Retinal pigment epithelial cell (primary cell): ENCODE measurements at places on chromosomes 11 and 22.

DNA sequence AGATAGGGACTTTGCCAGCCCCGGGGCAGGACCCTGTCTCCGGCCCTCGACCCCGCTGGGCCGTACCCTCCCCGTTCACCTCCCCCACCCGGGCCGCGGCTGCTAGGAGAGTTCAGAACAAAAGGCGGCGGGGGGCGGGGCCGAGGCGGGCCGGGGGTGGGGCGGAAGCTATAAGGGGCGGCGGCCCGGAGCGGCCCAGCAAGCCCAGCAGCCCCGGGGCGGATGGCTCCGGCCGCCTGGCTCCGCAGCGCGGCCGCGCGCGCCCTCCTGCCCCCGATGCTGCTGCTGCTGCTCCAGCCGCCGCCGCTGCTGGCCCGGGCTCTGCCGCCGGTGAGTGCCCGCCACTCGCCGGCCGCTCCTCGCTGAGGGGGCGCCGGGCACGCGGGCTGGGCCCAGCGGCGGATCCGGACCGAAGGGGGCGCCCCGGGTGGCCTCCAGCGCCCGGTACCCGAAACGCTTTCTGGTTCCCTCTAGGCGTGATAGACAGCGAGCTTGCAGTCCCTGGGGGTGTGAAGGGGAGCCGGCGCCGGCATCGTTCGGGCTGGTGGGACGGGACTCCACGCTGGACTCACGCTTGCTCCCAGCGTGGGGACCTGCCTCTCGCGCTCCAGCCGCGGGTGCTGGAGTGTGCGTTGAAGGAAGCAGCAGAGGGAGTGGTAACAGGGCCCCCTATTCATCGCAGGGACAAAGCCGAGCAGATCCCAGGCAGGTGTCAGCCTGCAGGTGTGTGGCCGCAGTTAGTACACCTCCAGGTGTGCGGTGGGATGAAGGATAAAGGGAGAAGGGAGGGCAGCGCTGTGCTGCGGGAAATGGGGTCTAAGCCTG, at the start of gene MMP11:
MMP11 (plus strand) TSS at position 201 of the 825 bp plus-strand sequence; CDS start at position 223, 22 bp downstream.
- DNase-seq: no peak

DNA sequence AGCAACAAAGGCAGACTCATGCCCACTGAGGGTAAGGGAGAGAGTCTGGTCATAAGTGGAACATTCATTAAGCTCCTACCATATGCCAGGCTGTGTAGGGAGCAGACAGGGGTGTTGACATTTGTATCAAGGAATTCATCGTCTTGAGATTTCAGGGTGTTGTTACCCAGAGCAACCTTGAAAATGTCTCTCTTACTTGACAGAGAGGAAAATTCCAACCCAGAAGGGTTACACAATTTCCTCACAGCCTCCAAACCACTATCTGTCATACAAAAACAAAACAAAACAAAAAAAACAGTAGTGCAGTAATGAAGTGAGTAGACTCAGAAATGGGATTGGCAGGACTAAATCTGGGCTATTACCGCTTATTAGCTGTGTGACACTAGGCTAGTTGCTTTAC, 113.2 kb downstream of the MIAT start:
- no peak for DNase-seq

GRCh38 chr11:64769283-64769682, 9.1 kb downstream of the SF1 start:
- DNase-seq: no peak

DNA sequence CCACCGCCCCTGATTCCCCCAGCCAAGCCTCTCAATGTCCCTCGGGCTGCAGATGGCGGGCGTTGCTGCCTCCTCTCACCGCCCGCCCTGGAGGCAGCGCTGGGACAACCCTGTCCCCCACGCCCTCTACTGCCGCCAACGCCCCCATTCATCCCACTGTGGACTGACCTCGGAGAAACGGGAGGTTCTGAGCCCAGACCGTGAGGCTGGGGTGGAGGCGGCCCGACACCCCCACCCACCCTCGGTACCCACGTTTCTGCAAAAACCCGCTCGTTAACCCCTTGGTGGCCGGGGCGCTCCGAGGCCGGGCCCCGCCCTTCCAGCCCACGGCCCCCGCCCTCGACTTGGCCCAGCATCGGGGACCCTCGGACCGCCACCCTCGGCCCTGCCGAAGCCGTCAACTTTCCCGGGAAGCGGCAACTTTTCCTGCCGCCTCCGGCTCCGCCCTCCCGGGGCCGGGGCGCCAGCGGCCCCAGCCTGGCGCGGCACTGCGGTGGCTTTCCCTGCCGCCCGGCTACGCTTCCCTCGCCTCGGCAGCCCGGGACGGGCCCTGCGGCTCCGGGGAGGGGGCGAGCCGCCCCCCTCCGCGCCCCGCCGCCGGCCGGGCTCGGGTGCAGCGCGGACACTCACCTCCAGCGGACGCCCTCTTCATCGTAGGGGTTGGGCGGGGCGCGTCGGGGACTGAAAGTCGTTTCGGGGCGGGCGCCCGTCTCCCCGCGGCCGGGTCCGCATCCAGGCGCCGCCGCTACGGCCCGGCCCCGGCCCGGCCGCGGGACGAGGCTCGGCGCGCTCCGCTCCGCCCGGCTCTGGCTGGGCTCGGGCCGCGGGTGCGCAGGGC, 458 bp downstream of the RTN4R start:
- DNase-seq: no peak

GRCh38 chr11:65719871-65720210, 757 bp downstream of the RNASEH2C start:
- DNase-seq: no peak

- DNase-seq: no peak
These were observed 773.4 kb upstream of the RAG2 start for GRCh38 chr11:37371346-37371970.

GRCh38 chr11:72696866-72697700, 22.9 kb upstream of the PDE2A start:
- DNase-seq: no peak

DNA sequence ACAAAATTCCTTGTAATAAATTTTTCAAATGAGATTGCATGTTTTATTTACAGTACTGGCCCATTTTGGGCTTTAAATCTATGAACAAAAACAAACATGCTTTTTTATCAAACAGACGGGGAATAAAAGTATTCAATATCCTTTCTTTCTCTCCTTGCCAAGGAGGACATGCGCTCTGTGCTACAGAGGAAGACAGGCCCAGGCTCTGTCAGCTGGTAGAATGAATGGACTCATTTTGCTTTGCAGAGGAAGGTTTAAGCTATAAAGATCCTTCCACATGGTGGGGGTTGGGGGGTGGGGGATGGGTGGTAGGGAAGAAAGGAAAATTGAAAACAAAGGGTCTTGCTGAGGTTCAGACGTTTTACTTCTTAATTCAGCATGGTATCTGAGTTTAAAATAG, 575.6 kb downstream of the INSC start:
- no peak for DNase-seq

DNA sequence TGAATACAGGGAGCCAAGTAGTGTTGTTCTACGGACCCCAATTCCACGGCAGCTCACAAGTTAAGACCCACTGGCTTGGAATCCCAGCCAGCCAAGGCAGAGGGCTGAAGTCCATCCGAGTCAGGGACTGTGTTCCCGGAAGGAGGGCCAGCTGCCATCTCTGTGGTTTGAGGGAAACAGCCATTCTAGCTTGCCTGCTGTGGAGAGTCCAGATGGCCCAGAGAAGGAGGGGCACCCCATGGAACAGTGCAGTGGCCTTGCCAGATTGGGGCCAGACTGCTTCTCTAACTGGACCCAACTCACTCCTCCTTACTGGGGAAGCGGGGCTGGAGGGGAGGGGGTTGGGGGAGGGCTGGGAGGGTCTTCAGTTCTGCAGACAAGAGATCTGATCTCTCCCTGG, 156.4 kb downstream of the FAM181B start:
- no peak for DNase-seq

DNA sequence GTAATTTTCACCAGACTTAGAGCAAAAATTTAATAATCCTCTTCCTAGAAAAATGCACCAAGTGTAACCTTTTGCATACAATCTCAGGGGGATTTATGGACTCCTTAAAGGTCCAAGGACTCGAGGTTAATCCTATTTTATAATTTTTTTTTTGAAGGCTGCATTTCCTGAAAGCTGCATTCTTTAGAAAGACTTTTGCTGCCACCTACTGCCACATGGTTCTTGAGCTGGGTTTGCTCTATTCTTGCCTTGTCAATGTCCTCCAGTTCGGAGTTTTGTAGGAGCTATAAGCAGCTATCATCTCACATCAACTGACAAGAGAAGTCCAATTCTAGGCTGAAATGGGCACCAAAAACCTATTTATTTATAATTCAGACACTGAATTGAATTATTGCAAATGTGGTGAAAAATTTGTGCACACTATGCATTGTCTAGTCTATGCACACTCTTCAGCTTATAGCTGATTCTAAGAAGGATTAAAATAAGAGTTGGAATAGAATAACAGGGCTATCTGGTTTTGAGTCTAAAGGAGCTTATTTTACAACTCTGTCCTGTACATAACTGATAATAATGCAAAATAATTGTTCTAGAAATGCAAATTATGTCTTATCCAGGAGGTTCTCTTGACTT, 31.3 kb downstream of the TRAF6 start:
- no peak for DNase-seq

- DNase-seq: no peak
These were observed 4.9 kb downstream of the LRP4 start for GRCh38 chr11:46913484-46913883.

- no peak for DNase-seq
These were observed 7.2 kb upstream of the AIFM3 start for GRCh38 chr22:20959578-20960461.

DNA sequence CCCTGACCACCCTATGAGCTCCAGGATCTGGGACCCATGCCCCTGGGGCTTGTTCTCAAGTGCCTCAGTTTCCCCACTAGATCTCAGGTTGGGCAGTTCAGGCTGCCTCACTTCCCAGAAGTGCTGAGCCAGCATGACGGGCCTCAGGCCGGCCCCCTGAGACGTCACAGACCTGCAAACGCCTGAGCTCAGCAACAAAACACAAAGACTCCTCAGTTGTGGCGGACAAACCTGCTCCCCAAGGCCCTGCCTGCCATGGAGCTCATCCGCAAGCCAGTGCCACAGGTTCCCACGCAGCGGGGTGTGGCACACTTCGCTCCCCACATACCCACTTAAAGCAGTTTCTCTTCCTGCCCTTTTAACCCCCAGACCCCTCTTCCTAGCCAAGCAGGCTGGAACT, 45.2 kb downstream of the NECTIN1 start:
- no peak for DNase-seq

- DNase-seq: no peak
These were observed 62.5 kb downstream of the MYO7A start for GRCh38 chr11:77190331-77191075.

- DNase-seq: no peak
These were observed 405.0 kb downstream of the BRD1 start for GRCh38 chr22:49422701-49423100.

- no peak for DNase-seq
These were observed 82.9 kb upstream of the PPARA start for GRCh38 chr22:46067159-46068111.

DNA sequence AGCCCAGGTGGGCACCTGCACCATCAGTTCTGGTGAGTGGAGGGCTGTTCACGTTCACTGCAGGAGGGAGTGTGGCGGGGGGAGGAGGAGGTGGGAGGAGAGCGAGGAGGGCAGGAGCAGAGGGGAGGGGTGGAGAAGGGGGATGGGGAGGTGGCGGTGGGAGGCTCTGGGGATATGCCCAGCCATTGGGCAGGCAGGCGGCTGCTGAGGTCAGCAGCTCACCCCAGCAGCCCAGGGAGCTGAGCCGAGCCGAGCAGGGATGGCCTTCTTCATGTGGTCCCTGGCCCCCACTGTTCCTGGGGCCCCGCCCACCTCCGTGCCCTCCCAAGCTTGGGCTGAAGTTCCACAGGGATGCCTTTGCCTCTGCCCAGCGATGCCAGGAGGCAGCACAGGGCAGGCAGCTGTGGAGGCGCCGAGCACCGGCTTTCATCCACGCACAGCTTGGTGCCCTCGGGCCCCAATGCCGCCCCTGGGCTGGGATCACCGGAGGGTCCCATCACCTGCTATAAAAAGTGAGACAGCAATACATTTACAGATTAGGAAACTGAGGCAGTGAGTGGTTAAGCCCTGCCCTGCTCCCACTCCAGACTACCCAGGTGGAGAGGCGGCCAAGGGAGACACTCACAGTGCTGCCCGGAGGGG, 21.6 kb downstream of the RTN4R start:
- no peak for DNase-seq

- DNase-seq: no peak
These were observed 552.9 kb downstream of the NTM start for GRCh38 chr11:131923309-131923708.

DNA sequence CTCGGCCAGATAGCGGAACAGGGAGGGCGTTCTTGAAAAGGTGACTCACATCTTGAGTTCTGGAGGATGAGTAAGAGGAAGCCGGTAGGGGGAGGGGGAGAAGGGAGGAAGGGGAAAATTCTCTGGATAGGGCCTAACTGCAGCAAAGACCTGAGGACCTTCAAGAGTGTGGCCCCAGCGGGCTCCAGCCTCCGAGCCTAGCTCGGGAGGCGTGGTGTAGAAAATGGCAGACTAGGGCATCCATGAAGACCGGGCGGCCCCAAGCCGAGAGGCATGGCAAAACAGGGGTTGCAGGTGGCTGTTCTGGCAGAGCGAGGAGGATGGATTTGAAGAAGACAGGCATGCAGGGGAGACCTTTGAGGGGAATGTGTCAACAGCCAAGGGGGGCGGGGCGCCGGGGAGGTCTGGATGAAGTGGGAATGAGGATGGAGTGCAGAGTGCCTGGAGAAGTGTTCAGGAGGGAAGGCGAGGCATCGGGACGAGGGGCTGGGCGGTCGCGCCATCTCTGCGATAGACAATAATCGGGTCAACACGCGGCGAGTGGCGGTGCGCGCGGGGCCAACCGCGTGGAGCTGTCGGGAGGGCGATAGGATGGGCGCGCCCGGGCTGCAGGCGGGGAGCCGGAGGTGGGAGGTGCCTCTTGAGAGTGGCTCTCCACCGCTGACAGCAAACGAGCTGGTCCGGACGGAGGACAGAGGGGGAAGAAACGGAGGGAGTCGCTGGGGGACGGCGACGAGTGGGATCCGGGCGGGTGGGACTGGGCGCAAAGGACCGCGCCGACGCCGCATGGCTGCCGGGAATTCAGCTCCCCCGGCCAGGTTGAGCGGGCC, 40.0 kb upstream of the CREB3L1 start:
- DNase-seq: no peak

GRCh38 chr11:29119707-29120618, 896.9 kb downstream of the KCNA4 start:
- peak; percentile 56 for DNase-seq

- no peak for DNase-seq
These were observed 251.3 kb upstream of the CCDC179 start for GRCh38 chr11:23111527-23111926.

GRCh38 chr11:94185416-94186084, 56.9 kb downstream of the PANX1 start:
- no peak for DNase-seq

GRCh38 chr11:8094656-8095055, 13.6 kb downstream of the TUB start:
- no peak for DNase-seq

- no peak for DNase-seq
These were observed 40.0 kb upstream of the LRRC4C start for GRCh38 chr11:41499429-41499828.

GRCh38 chr22:19679522-19680101, 34.7 kb upstream of the SEPTIN5 start:
- DNase-seq: no peak

DNA sequence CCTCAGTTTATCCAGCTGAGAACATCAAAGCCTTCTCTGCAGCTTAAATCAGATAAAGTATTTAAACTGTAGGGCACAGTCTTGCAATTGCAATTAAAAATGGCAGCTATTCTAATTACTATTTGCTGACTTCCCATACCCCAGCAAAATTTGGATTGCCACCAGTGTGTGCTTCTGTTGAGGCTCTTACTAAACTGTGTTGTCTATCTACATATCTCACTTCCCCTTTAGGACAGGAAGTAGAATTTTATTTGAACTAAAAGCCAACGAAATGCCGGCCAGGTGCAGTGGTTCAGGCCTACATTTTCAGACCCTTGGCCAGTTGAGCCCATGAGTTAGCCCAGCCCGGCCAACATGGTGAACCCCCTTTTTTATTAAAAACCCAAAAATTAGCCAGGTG, 7.1 kb downstream of the SAA4 start:
- no peak for DNase-seq
